Ecto neural progenitor cell (in vitro differentiated cells): ENCODE measurements at places on chromosomes 7 and 10.
A peak's percentile ranks its signal among the peaks of the same experiment; 100 is the strongest.

DNA sequence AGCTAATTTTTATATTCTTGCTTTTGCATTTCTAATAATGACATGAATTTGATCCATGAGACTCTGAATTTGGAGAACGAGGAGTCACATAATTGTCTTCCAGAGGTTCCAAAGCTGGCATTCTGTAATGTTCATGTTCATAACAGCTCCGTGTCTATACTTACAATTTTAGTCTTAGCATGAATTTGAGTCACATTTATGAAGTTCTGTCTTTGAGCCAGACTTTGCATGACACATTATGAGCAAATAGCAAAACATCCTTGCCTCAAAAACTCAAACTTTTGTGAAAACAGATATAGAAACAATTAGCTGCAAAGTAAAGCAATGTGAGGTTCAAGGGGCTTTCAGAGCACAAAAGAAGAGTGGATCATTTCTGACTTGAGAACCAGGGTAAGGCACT is 44.5 kb upstream of the CAV2 start:
- no peak for DNase-seq

- no peak for DNase-seq
Observed at GRCh38 chr10:67036808-67037207, 111.0 kb downstream of the LRRTM3 start.

- DNase-seq, result no peak
Observed at GRCh38 chr7:105224884-105225651, 163.7 kb downstream of the SRPK2 start.

DNA sequence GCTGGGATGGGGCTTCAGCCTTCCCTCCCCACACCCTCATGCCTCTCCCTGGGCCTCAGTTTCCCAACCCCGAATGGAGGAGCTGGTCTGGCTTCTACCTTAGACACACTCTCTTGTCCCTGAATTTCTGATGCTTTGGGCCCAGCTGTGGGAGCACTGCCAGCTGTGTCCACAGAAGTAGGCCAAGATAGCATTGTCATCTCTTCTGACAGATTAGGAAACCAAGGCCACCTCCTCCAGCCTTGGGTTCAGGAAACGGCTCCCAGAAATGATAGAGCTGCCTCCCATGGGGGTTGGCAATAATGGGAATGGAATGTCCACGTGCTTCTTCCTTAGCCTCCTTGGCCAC is 1.3 kb downstream of the PPIF start:
- DNase-seq, result no peak

- DNase-seq, result no peak
Observed at GRCh38 chr7:104956753-104957450, 57.1 kb upstream of the KMT2E start.

DNA sequence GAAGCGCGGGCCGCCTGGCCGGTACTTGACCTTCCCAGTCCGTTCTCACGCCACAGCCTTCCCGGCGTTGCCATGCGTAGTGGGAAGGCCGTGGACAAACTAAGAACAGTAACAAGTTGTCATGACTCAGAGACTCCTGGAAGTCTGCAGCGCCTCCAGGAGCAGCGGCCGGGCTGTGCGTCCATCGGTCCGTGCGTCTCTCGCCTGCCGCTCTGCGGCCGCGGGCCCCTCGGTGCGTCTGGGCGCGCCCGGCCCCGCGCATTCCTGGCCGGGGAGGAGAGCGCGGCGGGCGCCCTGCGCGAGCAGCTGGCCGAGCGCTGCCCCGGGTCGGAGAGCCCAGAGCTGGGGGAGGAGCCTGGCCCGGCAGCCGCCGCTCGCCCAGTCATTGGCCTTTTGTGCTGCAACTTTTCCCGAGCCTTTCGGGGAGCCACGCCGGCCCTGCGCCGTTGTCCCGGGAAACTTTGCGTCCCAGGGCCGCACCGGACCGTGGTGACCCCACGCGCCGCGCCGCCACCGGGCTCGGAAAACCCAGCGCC is 123.7 kb downstream of the TACC2 start:
- peak; percentile 87 for DNase-seq

- no peak for DNase-seq
Observed at GRCh38 chr7:124662372-124662771, 103.2 kb downstream of the GPR37 start.

GRCh38 chr7:102897211-102897631 is 15.6 kb upstream of the LRRC17 start:
- no peak for DNase-seq

DNA sequence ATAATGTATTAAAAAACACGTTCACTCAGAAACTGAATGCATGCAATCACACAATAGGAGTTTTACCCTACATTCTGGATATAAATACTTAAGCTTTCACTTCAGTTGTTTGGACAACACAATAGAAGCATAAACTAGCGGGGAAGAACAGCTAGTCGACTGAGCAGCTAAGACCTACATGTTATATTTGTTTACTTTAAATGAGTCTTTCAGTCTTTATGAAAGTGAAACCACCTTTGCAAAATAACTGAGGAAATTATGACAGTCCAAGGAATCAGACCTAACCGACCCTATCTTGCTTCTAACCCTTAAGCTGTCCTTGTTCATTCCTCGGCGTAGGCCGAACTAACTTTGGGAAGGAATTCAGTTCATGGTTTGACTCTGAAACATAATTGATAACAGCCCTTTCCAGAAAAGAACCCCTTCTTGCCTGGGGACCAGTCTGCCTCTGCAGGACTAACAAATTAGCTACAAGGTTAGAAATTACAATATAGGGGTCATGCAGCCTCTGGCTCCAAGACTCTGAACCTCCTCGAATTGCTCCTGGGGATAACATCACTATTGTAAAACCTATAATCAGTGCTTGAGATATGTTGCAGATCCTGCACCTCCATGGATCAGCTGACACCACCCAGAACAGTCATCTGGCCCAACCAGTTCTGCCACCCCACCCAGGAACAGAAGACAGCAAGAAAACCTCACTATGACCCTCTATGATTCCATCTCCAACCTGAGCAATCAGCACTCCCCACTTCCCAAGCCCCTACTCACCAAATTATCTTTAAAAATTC is 185.1 kb upstream of the KLF6 start:
- no peak for DNase-seq

DNA sequence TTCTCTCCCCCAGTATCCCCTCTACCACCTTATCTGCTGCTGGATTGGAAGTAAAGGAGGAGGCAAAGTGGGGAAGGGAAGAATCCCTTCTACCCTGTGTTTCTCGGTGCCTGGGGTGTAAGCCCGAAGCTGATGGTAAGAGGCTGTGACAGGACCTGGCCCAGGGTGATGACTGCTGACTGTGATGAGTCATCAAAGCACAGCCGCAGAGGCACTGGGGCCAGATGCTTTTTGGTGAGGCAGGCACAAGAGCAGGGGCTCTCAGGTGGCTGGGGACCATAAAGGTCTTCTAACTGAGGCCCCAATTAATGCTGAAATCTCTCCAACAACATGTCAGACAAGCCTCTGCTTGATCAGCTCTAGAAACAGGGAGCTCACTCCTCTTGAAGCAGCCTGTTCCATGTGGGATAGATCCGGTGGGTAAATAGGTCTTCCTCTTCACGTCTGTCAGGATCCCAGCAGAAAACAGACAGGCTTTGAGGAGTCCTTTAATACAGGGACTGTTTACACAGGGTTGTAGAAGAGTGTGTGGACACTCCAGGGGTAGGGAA is 86.1 kb upstream of the PCBD1 start:
- no peak for DNase-seq
